ENCODE measurements at places on chromosomes 7 and 10. TPM values are rescaled to one million over a fixed set of nuclear protein-coding genes. Genes with fewer than 3 reads are reported as not detected.

The OPALIN gene
- not detected for polyA plus RNA-seq

The CFAP70 gene
- polyA plus RNA-seq = 11.7 TPM

The FOXP2 gene
- 14.9 TPM for polyA plus RNA-seq

The FAM25A gene
- polyA plus RNA-seq = not detected

The CRHR2 gene
- polyA plus RNA-seq = not detected

Data from renal pelvis (tissue), 12 donors.